ENCODE measurements at places on chromosomes 7 and 10. TPM values are rescaled to one million over a fixed set of nuclear protein-coding genes. Genes with fewer than 3 reads are reported as not detected.

- no peak for DNase-seq
These were observed 153.9 kb downstream of the AGMO start for GRCh38 chr7:15407910-15408309.

- DNase-seq: no peak
These were observed 88.9 kb upstream of the CSTF2T start for GRCh38 chr10:51788273-51788672.

DNA sequence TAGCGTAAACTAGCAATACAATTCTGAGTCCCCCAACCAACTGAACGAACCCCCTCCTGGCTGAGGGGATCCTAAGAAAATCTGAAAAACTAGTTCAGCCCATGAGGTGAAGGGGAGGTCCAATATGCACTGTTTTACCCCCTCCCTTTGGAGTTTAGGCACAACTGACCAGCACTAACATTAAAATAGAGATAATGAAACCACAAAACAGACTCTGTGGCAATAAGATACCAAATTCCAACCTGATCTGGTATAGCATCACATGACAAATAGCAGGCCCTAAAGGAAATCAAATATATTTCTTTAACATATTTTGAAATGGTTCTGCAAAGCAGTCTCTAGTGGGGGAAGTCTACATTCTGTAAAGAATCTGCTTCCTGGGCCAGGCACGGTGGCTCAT, 522.5 kb downstream of the TYW1 start:
- DNase-seq: no peak

GRCh38 chr10:114504769-114505579, 100.7 kb upstream of the AFAP1L2 start:
- no peak for DNase-seq

GRCh38 chr10:88983206-88983605, 7.4 kb upstream of the FAS start:
- DNase-seq: no peak

GRCh38 chr7:102215256-102215655, 71.4 kb upstream of the SH2B2 start:
- DNase-seq: no peak

DNA sequence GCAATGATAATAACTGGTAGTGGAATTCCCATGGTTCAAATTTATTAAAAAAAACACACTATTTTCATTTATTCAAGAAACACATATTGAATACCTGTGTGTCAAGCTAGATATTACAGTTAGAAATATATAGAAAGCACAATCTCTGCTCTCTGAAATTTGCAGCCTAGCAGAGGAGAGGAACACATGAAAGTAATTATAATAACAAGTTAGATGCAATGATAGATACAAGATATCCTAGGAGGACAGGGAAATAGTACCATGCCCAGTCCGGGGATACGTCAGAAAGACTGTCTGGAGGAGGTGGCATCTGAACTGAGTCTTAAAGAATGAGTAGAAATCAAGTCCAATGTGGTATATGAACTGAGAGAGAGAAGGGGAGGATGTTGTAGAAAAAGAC, 485.6 kb upstream of the C7orf33 start:
- no peak for DNase-seq

- DNase-seq: no peak
These were observed 114.6 kb downstream of the ITIH5 start for GRCh38 chr10:7551950-7552716.

DNA sequence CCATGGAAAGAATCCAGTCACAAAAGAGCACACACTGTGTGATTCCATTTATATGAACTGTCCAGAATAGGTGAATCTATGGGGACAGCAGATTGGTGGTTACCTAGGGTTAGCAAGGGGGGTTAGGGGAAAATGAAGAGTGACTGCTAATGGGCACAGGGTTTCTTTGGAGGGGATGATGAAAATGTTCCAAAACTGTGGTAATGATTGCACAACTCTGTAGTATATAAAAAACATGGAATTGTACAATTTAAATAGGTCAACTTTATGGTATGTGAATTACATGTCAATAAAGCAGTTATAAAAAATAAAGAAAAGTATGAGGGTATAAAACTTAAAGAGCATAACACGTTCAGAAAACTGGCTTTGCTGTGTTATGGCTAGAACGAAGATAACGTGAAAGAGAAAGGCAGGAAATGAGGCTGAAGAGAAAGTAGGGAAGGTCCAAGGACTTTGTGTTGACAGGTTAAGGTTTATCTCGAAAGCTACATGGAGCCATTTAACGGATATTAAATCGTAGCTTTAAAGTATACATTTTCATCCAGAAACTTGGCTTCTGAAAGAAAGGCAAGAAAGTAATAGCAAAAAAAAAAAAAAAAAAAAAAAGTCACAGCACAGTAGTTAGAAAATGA, 26.4 kb upstream of the MSS51 start:
- no peak for DNase-seq

DNA sequence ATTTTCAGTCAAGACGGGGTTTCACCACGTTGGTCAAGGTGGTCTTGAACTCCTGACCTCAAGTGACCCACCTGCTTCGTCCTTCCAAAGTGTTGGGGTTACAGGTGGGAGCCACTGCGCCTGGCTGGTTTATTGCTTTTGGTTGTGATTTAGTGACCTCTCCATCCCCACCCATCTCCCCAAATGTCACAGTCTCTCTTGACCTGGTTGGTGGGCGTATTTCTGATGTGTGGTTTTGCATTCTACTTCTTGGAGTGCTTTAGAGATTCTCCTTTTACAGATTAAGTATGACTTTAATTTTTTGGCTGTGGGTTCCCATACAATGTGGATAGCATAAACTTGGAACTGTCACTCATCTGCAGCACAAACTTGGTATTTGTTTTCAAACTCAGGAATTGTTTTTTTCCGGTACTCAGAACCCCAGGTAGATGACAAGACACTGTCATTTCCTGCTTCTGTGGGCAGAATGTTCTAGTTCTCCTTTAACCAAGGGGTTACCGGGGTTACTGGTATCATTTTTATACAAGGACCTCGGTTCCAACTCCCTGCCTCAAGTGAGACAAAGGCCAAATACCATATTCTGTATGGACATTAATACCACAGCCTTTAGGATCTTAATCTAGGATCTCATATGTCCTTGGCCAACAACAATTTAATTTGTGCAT, 50.5 kb downstream of the MRC1 start:
- no peak for DNase-seq

GRCh38 chr10:110985497-110986275, 66.3 kb downstream of the SHOC2 start:
- no peak for DNase-seq

- DNase-seq: no peak
These were observed 18.8 kb upstream of the ZNF862 start for GRCh38 chr7:149819141-149819960.

- DNase-seq: peak; percentile 90
These were observed 348.2 kb downstream of the PTPRN2 start for GRCh38 chr7:158239290-158239981.

GRCh38 chr7:26061678-26062603, 90.1 kb upstream of the NFE2L3 start:
- DNase-seq: peak; percentile 84

TMEM229A gene
- total RNA-seq: not detected

TRIM50 gene
- not detected for total RNA-seq

ABCB1 gene
- total RNA-seq: 2.8 TPM

HEPACAM2 gene
- total RNA-seq: 47.9 TPM

ZNF467 gene
- total RNA-seq: 6.7 TPM

PAPSS2 gene
- 17.3 TPM for total RNA-seq

EN2 gene
- total RNA-seq: not detected

RNF148 gene
- total RNA-seq: 15.0 TPM

POU6F2 gene
- 0.48 TPM for total RNA-seq
